Activated T-cell treated with anti-CD3 and anti-CD28 coated beads, Interleukin-2, amount 50 U/mL, for 24 hours (primary cell): ENCODE measurements at places on chromosomes 7 and 10.

DNA sequence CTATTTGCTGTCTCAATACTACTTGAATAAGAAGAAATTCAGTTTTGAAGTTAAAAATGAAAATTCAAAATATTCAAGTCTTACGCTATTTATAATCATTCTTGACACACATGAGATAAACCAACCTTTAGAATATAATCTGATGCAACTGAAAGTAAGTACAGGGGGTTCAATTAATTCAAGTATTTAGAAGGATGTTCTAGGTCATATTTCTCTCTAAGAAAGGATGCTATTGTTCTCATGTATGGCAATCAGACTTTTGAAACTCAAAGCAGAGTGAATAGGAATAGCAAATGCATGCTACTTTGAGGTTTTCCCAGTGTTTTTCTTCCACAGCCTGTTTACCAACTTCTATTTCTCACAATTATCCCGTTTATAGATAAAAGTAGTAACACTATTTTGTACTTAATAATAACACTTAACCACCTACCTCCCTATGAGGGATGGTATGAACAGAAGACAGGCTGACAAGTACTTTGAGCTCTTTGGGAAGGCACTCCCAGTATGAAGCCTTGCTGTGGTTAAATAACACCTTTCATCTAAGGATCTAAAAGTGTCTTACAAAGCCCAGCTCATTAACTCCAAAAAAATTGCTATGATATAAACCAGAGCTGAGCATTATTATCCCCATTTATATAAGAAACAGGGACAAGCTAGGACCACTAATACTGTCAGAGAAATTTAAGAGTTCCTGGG, 18.0 kb upstream of the SPOCK2 start:
- H3K4me3 ChIP-seq: peak overlapping the region; percentile 71
- H3K36me3 ChIP-seq: peaks cover 48% of the 10 kb centered on the region

DNA sequence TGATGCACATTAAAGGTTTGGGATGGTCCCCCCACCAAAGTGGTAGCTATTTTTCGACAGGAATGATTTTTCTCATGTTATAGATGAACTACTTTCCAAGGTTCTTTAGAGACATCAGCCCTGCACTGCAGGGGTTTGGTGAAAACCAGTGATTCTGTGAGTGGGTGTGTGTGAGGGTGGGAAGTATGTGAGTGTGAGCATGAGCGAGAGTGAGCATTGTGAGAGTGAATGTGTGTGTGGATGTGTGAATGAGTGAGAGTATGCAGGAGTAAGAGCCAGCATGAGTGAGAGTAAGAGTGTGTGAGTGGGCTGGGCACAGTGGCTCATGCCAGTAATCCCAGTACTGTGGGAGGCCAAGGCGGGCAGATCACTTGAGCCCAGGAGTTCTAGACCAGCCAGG, 75.0 kb downstream of the GOLGA7B start:
- H3K4me1 ChIP-seq: no peaks in the 10 kb centered on the region
- DNase-seq: no peak
- H3K4me3 ChIP-seq: no peak overlapping the region
- H3K27ac ChIP-seq: no peak overlapping the region
- no peaks in the 10 kb centered on the region for H3K36me3 ChIP-seq

- no peaks in the 10 kb centered on the region for H3K4me1 ChIP-seq
- no peak for DNase-seq
- H3K4me3 ChIP-seq: no peak overlapping the region
These were observed 189.5 kb downstream of the RAPGEF5 start for GRCh38 chr7:22167482-22167881.

DNA sequence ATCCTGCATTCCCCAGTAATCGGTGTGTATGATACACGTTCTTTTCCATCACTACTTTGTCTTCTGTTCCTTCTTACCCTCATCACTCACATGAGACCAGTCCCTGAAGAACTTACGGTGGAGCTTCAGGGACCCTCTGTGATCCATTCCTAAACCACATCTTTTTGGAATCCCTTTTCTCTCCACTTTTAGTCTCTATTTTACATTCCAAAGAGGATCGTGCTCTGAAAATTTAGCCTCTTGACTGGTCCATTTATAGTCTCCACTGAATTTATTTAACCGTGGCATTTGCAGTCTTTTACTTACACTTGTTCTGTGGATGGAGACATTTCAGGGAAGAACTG, 109.1 kb downstream of the NT5C2 start:
- peak overlapping the region; percentile 41 for H3K27ac ChIP-seq
- H3K4me3 ChIP-seq: no peak overlapping the region
- H3K27me3 ChIP-seq: no peaks in the 10 kb centered on the region
- DNase-seq: no peak
- H3K4me1 ChIP-seq: no peaks in the 10 kb centered on the region
- H3K36me3 ChIP-seq: peaks cover 46% of the 10 kb centered on the region

GRCh38 chr10:114297136-114297705, 58.2 kb downstream of the VWA2 start:
- H3K27me3 ChIP-seq: no peaks in the 10 kb centered on the region
- no peaks in the 10 kb centered on the region for H3K4me1 ChIP-seq
- no peak overlapping the region for H3K4me3 ChIP-seq
- H3K36me3 ChIP-seq: peaks cover 54% of the 10 kb centered on the region
- H3K27ac ChIP-seq: no peak overlapping the region

- H3K27me3 ChIP-seq: no peaks in the 10 kb centered on the region
- H3K4me3 ChIP-seq: no peak overlapping the region
- DNase-seq: no peak
- H3K36me3 ChIP-seq: no peaks in the 10 kb centered on the region
- peaks cover 5% of the 10 kb centered on the region for H3K4me1 ChIP-seq
These were observed 917.0 kb downstream of the TYW1 start for GRCh38 chr7:67913604-67914003.

GRCh38 chr10:48800007-48800675, 115.5 kb downstream of the WDFY4 start:
- no peak overlapping the region for H3K4me3 ChIP-seq
- H3K36me3 ChIP-seq: no peaks in the 10 kb centered on the region
- DNase-seq: no peak
- H3K27me3 ChIP-seq: no peaks in the 10 kb centered on the region
- H3K4me1 ChIP-seq: peaks cover 45% of the 10 kb centered on the region
- H3K27ac ChIP-seq: peak overlapping the region; percentile 95

- H3K27me3 ChIP-seq: peaks cover 25% of the 10 kb centered on the region
- no peak overlapping the region for H3K4me3 ChIP-seq
- no peaks in the 10 kb centered on the region for H3K36me3 ChIP-seq
- no peak overlapping the region for H3K27ac ChIP-seq
- no peak for DNase-seq
These were observed 111.8 kb downstream of the WDR11 start for GRCh38 chr10:120962756-120963593.

GRCh38 chr7:123237-123636, 69.1 kb upstream of the FAM20C start:
- no peak overlapping the region for H3K4me3 ChIP-seq
- H3K27ac ChIP-seq: no peak overlapping the region
- H3K36me3 ChIP-seq: no peaks in the 10 kb centered on the region

DNA sequence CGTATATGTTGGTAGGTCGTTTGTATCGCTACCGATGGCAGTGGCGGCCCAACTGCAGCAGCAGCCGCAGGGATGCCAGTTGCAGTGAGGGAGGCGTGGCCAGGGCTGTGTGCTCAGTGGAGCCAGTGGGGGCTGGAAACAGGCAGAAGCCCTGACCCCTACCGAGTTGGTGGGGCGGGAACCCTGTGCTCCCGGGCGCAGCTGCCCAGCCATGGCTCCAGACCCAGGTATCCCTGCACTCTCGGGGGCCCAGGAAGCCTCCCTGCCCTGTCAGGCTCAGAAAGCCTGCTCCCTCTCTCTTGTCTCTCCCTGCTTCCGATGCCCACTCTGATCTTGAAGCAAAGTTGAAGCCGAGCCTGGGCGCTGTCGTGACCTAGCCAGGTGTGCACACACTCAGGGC, 78.6 kb upstream of the ITGB1 start:
- H3K27me3 ChIP-seq: peaks cover 2% of the 10 kb centered on the region
- DNase-seq: no peak
- H3K4me1 ChIP-seq: peaks cover 2% of the 10 kb centered on the region
- no peak overlapping the region for H3K27ac ChIP-seq
- H3K4me3 ChIP-seq: no peak overlapping the region

GRCh38 chr7:50589364-50589763, 24.2 kb upstream of the DDC start:
- peaks cover 4% of the 10 kb centered on the region for H3K36me3 ChIP-seq

DNA sequence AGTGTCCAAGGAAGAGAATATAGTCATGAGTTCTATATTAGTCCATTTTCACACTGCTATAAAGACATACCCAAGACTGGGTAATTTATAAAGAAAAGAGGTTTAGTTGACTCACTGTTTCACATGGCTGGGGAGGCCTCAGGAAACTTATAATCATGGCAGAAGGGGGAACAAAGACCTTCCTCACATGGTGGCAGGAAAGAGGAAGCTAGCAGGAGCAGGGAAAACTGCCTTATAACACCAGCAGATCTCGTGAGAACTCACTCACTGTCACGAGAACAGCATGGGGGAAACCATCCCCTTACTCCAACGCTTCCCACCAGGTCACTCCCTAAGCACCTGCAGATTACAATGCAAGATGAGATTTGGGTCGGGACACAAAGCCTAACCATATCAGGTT, 139.0 kb upstream of the ZNF438 start:
- H3K4me1 ChIP-seq: peaks cover 7% of the 10 kb centered on the region
- no peak overlapping the region for H3K4me3 ChIP-seq
- H3K36me3 ChIP-seq: peaks cover 2% of the 10 kb centered on the region
- no peak for DNase-seq
- H3K27me3 ChIP-seq: peaks cover 8% of the 10 kb centered on the region

DNA sequence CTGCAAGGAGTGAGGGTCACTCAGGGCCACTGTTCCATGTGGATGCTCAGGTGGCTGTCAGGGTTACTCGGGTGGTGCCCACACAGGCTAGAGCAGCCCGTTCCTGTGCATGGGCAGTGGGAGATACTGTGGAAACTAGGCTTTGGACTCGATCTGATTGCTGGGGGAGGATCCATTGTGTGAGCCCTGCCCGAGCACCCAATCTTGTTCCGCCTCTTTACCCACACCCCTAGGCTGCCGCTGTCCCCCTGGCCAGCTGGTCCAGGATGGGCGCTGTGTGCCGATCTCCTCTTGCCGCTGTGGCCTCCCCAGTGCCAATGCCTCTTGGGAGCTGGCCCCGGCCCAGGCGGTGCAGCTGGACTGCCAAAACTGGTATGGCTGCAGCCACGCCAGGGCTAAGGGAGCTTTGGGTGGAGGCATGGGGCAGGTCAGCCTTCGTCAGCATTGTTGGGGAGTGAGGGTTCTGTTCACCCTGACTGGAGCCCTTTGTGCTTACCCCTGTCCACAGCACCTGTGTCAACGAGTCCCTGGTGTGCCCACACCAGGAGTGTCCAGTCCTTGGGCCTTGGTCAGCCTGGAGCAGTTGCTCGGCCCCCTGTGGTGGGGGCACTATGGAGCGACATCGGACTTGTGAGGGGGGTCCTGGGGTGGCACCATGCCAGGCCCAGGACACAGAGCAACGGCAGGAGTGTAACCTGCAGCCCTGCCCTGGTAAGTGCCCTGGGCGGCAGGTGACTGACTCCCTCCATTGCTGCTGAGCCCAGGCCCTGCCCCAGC, 12.4 kb upstream of the ZNF862 start:
- no peak overlapping the region for H3K27ac ChIP-seq
- no peaks in the 10 kb centered on the region for H3K27me3 ChIP-seq
- H3K4me3 ChIP-seq: no peak overlapping the region
- H3K4me1 ChIP-seq: no peaks in the 10 kb centered on the region

- peaks cover 34% of the 10 kb centered on the region for H3K4me1 ChIP-seq
- no peak overlapping the region for H3K4me3 ChIP-seq
- H3K27me3 ChIP-seq: no peaks in the 10 kb centered on the region
- H3K36me3 ChIP-seq: no peaks in the 10 kb centered on the region
- H3K27ac ChIP-seq: no peak overlapping the region
These were observed 85.5 kb downstream of the TBXAS1 start for GRCh38 chr7:139914306-139915267.

- DNase-seq: no peak
- H3K4me3 ChIP-seq: no peak overlapping the region
- no peaks in the 10 kb centered on the region for H3K27me3 ChIP-seq
- H3K36me3 ChIP-seq: peaks cover 71% of the 10 kb centered on the region
These were observed 9.8 kb downstream of the AGBL3 start for GRCh38 chr7:134996097-134996550.

DNA sequence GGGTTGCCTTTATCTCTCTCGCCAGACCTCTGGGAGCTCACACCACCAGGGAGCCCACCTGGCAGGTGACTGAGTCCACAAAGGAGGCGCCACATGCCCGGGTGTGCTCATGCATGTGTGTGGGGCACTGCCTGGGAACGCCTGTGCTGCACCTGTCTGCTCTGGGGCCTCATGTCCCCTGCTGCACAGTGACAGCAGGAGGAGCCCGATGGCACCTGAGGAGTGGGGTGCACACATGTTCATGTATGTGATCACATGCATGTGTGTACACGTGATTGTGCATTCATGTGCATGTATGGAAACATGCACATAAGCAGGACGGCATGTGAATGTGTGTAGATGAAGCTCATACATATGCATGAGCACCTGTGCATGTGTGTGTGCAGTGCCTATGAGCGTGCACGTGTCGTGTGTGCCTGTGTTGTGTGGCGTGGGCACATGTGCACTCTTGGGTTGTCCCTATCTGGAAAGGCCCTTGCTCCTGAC, 22.0 kb downstream of the YKT6 start:
- no peaks in the 10 kb centered on the region for H3K36me3 ChIP-seq
- no peak overlapping the region for H3K27ac ChIP-seq
- peaks cover 10% of the 10 kb centered on the region for H3K27me3 ChIP-seq
- no peak overlapping the region for H3K4me3 ChIP-seq

- no peaks in the 10 kb centered on the region for H3K36me3 ChIP-seq
- DNase-seq: no peak
- H3K4me1 ChIP-seq: no peaks in the 10 kb centered on the region
- no peak overlapping the region for H3K27ac ChIP-seq
- H3K4me3 ChIP-seq: no peak overlapping the region
These were observed 822.3 kb downstream of the PHTF2 start for GRCh38 chr7:78620920-78621319.

DNA sequence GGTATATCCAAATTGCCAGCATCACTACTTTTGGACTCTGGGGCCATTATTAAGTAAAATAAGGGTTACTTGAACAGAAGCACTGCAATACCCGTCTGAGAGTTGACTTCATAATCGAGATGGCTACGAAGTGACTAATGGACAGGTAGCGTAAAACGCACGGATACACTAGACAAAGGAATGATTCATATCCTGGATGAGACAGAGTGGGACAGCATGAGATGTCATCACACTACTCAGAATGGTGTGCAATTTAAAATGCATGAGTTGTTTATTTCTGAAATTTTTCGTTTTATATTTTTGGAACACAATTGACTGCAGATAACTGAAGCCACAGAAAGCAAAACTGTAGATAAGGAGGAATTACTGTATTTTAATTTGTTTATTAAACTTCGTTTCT, 421.5 kb upstream of the LRGUK start:
- H3K4me1 ChIP-seq: peaks cover 3% of the 10 kb centered on the region
- H3K27ac ChIP-seq: no peak overlapping the region
- peaks cover 13% of the 10 kb centered on the region for H3K36me3 ChIP-seq
- no peak overlapping the region for H3K4me3 ChIP-seq
- no peak for DNase-seq

GRCh38 chr10:66627156-66627555, 298.7 kb upstream of the LRRTM3 start:
- H3K36me3 ChIP-seq: no peaks in the 10 kb centered on the region
- H3K4me1 ChIP-seq: no peaks in the 10 kb centered on the region
- no peaks in the 10 kb centered on the region for H3K27me3 ChIP-seq
- H3K27ac ChIP-seq: no peak overlapping the region
- no peak overlapping the region for H3K4me3 ChIP-seq
- no peak for DNase-seq
